ENCODE measurements at places on chromosomes 7 and 10.

GRCh38 chr7:919114-919442 lies 35.4 kb downstream of the ADAP1 start:
- no peak for DNase-seq

DNA sequence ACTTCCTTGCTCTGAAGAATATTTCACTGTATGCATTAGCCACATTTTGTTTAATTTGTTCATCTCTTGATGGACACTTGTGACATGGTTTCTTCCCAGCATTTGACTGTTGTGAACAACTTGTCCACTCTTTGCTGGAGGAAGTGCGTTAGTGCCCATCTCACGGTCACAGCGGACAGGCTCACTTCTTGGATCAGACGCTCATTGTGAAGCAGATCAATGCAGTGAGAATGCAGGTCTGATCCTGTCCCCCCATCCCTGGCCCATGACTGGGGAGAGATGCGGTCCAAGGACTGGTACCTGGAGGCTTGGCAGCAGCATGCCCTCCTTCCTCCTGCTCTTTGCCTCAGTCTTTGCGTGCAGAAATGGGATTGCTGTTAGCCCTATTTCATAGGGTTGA lies 41.5 kb downstream of the DOCK1 start:
- no peak for DNase-seq

DNA sequence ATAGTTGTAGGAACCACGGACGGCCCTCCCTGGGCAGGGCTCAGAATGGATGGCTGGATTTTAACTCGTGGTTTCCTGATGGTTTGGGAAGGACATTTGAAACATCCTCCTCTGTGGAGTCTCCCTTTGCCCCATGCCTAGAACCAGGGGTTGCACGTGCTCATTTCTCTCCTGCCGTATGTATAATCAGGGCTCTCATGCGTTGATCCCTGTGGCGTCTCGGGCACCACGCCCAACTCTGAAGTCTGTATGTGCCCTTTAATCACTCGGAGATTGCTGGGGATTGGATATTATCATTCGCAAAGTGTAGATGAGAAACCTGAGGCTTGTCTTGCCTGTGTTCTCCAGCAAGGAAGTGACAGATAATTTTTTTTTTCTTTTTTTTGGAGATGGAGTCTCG lies 257.1 kb downstream of the CAMK1D start:
- DNase-seq = no peak

DNA sequence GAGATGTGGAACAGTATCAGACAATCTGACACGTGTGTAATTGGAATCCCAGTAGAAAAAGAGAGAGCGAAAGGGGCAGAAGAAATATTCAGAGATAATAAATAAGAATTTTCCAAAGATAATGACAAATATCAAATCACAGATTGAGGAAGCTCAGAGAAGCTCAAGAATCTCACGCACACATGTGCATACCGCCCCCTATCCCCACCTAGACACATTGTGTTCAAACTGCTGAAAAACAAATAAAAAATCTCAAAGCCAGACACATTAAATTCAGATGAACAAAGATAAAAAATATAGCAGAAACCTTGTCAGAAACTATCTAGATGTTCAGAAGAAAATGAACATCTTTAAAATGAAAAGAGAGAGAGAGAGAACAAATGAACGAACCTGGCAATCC lies 17.2 kb downstream of the SFR1 start:
- no peak for DNase-seq

- DNase-seq = no peak
These were observed 7.0 kb upstream of the ARHGAP12 start for GRCh38 chr10:31935678-31936077.

GRCh38 chr10:69332278-69333010 lies 54.1 kb downstream of the HK1 start:
- DNase-seq = no peak

DNA sequence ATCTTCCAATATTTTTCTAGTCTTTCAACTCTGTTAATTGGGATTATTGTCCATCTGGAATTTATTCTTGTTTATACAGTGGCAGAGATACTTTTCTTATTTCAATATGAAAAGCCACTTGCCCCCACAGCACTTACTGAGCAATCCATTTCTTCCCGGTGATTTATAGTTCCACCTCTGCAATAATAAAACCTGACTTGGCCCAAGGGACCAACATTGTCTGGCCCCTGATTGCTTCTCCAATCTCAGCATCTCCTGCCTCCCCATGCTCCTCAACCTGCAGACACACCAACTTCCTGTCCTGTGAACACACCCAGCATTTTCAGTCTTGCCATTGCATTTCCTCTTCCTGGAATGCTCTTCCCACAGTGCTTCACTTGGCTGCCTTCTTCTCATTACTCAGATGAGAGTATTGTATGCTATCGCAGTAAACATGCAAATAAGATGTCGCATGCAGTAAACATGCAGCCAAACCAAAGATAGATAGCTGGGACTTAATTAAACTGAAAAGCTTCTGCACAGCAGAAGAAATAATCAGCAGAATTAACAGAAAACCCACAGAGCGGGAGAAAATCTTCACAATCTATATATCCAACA lies 19.5 kb downstream of the ITGA8 start:
- no peak for DNase-seq

DNA sequence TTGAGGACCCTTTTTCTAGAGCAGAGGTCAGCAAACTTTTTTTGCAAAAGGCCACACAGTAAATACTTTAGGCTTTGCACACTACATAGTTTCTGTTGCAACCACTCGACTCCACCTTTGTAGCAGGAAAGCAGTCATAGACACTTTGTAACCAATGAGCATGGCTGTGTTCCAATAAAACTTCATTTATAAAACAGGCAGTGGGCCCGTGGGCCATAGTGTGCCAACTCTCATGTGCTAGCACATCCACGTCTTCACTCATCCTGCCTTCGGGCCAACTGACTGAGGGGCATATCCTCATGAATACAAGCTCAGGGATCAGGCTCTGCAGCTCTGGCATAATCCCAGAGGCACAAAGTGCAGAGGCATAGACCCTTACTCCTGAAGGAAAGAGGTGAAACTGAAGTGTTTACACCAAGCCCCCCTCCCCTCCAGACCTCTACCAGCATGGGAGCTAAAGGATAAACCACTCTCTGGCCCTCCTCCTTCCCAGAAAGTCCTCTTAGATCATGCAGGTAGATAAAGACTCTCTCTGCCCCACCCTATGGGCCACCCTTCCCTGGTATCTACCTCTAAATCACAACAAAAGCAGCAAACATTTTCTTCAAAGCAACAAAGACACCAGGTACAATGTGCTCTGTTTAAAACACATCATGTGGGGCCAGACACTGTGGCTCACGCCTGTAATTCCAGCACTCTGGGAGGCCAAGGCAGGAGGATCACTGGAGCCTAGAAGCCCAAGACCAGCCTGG lies 71.0 kb downstream of the DLG5 start:
- no peak for DNase-seq

- DNase-seq = no peak
These were observed 63.3 kb downstream of the DYNC2I1 start for GRCh38 chr7:158919686-158920085.

- DNase-seq = no peak
These were observed 46.1 kb downstream of the UBE2H start for GRCh38 chr7:129906700-129907099.

DNA sequence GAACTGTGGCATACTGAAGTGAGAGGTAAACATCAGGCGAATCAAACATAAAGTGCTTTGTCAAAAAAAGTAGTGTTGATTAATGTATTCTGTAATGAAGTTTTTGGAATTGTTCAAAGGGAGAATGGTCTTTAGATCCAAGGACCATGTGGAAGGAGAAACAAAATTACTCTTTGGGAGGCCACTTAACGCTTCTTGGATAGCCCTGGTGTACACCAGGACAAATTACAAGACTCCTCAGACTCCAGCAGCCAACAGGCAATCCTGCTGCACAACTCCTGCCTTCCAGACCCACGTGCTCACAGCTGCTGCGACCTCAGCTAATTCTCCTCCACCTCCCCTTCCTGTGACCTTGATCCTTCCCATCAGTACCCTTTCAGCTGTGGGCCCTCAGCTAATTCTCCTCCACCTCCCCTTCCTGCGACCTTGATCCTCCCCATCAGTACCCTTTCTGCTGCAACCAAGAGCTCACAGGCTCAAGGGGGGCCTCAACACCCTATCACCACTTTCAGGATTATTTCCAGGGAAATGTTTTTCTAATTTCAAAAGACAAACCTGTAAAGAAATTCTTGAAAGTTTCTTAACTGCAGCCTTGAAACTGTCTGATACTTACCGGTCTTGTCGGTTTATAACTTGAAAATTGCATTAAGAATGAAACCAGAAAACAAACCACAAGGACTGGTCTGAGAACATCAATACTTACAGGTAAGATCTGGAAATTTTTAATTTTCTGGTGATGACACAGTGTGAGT lies 29.7 kb upstream of the DDC start:
- no peak for DNase-seq

GRCh38 chr7:730501-731439 lies 3.7 kb upstream of the PRKAR1B start:
- no peak for DNase-seq

DNA sequence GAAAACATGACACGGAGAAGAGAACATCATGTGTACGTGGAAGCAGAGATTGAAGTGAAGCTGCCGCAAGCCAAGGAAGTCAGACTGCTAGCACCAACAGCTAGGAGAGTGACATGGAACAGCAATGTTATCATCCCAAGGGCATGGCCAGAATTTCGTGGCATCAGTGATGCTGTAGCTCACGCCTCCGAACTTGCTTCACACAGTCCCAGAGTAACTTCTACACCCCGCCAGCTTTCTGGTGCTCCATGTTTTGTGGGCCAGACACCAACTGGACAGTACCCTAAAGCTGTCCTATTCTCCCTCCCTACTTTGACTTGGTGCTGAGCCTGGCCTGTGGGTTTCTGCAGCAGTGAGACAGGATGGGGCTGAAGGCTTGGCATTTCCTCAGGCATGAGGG lies 33.0 kb upstream of the EMX2 start:
- no peak for DNase-seq

- DNase-seq = no peak
These were observed 28.5 kb downstream of the EPC1 start for GRCh38 chr10:32318476-32318896.

DNA sequence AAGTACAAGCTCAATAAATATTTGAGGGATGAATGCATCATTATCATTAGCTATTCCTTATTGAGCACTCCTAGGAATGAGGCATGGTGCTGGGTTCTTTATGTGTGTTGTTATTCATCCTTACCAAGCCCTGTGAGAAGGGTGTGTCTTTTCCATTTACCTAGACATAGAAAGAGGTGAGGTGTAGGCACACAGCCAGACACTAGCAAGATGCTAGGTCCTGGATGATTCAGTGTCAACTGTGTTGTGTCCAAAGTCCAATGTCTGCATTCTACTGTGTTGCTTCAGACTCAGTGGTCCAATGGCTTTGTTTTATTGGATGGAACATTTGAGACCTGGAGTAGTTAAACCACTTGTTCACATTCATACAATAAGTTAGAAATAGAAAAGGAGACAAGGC lies 605.5 kb downstream of the LRMDA start:
- no peak for DNase-seq

DNA sequence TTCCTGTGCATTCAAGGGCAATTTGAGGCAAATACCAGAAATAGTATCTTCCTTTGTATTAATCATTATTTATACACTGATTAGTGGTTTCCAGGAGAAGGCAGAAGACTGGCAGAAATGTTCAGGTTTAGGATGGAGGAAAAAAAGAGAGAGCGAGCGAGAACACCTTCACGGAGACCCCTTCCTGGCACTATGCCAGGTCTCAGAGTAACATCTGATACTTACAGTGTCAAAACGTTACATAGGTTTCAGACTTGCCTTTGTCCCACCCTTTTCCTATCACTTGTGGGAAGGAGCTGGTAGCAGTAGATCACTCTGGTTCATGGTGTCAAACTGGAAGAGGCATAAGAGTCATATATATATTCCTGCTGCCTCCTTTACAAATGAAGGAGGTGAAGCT lies 652 bp downstream of the OR2A12 start:
- DNase-seq = no peak

GRCh38 chr7:142562688-142563087 lies 186.6 kb upstream of the PRSS1 start:
- no peak for DNase-seq

- DNase-seq = no peak
These were observed 80.7 kb upstream of the WDR11 start for GRCh38 chr10:120770496-120770895.

- no peak for DNase-seq
These were observed 491.1 kb upstream of the ZMIZ1 start for GRCh38 chr10:78577712-78578111.

GRCh38 chr7:135910393-135911036 lies 66.6 kb downstream of the MTPN start:
- no peak for DNase-seq

GRCh38 chr10:107931808-107932207 lies 767.3 kb upstream of the SORCS1 start:
- DNase-seq = no peak

GRCh38 chr7:113880559-113880958 lies 38.2 kb downstream of the PPP1R3A start:
- no peak for DNase-seq

- no peak for DNase-seq
These were observed 1.4 kb upstream of the ADAM8 start for GRCh38 chr10:133277993-133278576.

- no peak for DNase-seq
These were observed 75.7 kb upstream of the PTER start for GRCh38 chr10:16361086-16361485.

GRCh38 chr10:78342827-78343653 lies 309.4 kb downstream of the RPS24 start:
- DNase-seq = no peak

GRCh38 chr10:95814011-95814727 lies 58.2 kb downstream of the ENTPD1 start:
- DNase-seq = no peak

GRCh38 chr10:117240621-117241529 lies at the start of gene SLC18A2:
SLC18A2 (plus strand) TSS chr10:117241114; CDS start chr10:117241694, 580 bp downstream.
- DNase-seq = no peak

DNA sequence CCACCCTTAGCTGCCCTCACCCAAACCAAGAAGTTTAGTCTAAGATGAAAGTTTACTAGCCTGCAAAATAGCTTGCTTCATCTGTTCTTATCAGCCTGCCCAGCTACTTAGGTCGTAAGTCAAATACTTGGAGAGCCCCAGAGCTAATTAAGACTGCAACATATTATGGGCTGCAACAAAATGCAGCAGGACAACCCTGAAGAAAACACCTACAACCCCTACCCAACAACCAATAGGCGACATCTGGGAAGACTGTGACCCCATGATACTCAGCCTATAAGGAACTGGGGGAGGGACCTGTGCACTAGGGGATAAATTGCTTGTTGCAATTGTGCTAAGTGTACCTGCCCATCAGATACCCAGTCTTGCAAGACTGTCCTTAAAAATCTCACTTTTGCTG lies 64.1 kb downstream of the LYZL2 start:
- no peak for DNase-seq

GRCh38 chr10:62377966-62378365 lies 3.8 kb downstream of the ZNF365 start:
- DNase-seq = no peak

GRCh38 chr10:124743191-124744101 lies 732 bp downstream of the FAM53B start:
- no peak for DNase-seq

- DNase-seq = no peak
These were observed 35.5 kb upstream of the TPST1 start for GRCh38 chr7:66169616-66170015.
